ENCODE measurements at places on chromosomes 6 and 20.

DNA sequence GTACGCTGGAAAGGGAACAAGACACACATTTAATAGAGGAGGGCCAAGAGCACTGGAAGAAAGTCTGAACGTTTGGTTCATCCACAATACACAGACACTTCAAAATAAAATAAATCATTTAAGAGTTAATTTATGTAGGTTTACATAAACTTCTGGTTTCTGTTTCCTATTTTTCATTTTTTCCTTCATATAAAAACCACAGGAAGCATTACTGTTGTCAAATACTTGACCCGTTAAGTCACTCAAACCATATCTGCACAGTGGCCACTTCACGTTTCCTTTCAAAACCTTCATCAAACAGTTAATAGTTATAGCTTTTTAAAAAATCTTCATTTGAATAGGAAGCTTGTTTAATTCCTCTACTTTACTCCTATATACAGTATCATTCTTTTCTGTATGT lies 257.6 kb upstream of the THEMIS start:
- DNase-seq = no peak

- DNase-seq = no peak
Measured at GRCh38 chr6:11478586-11478985, 59.0 kb upstream of the TMEM170B start.

DNA sequence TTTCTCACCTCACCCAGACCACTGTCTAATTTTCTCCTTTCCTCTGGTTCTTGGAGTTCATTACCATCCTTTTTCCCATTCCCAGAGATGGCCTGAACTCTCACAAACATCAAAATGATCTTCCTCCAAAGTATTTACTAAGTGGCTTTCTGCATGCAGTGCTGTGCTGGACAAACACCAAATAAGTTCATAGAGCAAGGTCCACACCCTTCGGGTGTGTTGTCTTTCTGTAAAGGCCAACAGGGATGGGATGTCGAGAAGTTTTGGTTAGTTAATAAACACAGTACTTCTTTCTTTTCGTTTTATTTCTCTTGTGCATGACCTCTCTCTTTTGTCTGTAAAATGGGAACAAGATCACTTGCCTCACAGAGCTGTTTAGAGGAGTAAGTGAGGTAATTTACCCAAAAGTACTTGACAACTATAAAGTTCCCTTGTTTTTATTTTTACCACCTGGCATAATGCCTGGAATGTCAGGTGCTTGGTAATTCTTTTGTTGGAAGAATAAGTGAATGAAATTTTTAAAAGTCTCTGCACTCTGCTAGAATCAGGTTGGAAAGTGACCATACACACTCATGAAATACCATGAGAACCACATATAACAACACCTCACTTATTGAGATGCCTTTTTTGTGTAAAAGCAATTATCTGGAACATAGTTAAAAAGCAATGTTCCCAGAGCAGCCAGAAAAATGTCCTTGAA lies 22.8 kb upstream of the CCN6 start:
- DNase-seq = no peak

GRCh38 chr6:34234667-34235306 lies 1.9 kb upstream of the HMGA1 start:
- no peak for DNase-seq

GRCh38 chr6:160394654-160395035 lies 46.5 kb downstream of the SLC22A3 start:
- DNase-seq = no peak

- no peak for DNase-seq
Measured at GRCh38 chr20:12733811-12734210, 275.0 kb upstream of the SPTLC3 start.

GRCh38 chr20:6686171-6686570 lies 81.3 kb upstream of the BMP2 start:
- DNase-seq = no peak

GRCh38 chr6:82217018-82217586 lies 30.4 kb downstream of the IBTK start:
- DNase-seq = no peak

- no peak for DNase-seq
Measured at GRCh38 chr6:16355699-16356446, 117.5 kb downstream of the GMPR start.

GRCh38 chr6:31538805-31539400 lies 2.9 kb downstream of the DDX39B start:
- no peak for DNase-seq

DNA sequence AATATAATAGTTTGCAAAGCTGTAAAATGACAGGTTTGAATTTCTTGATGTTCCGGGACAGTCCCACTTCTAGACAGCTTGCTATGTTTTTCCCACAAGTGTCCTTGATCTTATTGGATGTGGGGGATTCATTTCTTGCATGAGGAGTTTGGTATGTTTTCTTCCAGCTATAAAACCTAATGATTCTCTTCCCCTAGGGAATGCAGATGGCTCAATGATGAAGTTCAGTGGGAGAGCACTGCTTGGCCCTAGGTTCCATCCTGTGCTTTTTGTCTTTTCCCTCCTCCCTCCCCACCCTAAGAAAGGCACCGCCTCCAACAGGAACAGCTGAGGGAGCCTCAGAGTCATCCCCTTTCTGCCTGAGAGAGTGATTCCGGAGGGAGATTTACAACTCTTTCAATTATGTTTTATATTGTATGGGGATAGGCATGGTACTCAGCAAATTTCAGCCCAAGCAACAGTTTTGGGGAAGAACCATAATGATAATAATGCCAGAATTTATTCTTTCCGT lies 149.2 kb downstream of the PHACTR1 start:
- DNase-seq = no peak

GRCh38 chr20:36435592-36436541 lies 105.5 kb upstream of the MYL9 start:
- DNase-seq = peak; percentile 71

GRCh38 chr6:22435151-22435550 lies 134.2 kb upstream of the HDGFL1 start:
- DNase-seq = no peak

DNA sequence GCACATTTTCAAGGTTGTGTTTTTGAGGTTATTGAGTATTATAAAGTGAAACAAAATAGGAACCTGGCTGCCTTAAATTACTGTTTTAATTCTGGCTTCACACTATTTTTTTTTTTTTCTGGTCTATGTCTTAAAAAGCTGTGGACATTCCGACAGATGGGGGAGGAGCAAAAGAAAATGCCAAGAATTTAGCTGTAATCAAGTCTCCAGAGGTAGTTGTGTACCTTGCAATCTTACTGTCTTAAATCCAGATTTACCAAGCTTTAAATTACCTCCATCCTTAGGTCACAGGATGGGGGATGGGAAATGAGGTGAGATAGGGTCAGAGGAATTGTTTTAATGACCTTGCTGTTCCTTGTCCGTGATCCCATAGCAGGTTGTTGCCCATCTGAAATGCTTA lies 182.8 kb downstream of the UTRN start:
- no peak for DNase-seq

GRCh38 chr20:416950-417800 lies 9.1 kb downstream of the RBCK1 start:
- no peak for DNase-seq

GRCh38 chr6:107657755-107658461 lies 166.2 kb downstream of the SCML4 start:
- no peak for DNase-seq
